ENCODE measurements at places on chromosomes 3 and 15. TPM values are rescaled to one million over a fixed set of nuclear protein-coding genes. Genes with fewer than 3 reads are reported as not detected.

DNA sequence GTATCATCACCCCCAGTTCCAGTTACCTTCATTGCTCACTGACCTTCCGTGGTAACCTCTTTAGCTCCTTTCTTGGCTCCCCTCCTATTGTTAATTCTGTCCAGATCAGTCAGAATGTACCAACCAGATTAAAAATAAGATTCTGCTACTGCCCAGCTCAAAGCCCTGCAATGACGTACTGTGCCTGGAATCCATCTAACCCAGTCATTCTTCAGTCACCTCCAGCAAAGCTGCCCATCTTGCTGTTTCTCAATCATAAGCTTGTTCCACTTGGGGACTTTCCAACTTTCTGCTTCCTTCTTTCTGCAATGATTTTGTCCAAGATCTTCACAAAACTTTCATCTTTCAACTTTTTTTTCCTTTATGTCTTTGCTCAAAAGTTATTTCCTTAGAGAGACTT, 512.0 kb upstream of the ZNF385D start:
- no peak for ATAC-seq

DNA sequence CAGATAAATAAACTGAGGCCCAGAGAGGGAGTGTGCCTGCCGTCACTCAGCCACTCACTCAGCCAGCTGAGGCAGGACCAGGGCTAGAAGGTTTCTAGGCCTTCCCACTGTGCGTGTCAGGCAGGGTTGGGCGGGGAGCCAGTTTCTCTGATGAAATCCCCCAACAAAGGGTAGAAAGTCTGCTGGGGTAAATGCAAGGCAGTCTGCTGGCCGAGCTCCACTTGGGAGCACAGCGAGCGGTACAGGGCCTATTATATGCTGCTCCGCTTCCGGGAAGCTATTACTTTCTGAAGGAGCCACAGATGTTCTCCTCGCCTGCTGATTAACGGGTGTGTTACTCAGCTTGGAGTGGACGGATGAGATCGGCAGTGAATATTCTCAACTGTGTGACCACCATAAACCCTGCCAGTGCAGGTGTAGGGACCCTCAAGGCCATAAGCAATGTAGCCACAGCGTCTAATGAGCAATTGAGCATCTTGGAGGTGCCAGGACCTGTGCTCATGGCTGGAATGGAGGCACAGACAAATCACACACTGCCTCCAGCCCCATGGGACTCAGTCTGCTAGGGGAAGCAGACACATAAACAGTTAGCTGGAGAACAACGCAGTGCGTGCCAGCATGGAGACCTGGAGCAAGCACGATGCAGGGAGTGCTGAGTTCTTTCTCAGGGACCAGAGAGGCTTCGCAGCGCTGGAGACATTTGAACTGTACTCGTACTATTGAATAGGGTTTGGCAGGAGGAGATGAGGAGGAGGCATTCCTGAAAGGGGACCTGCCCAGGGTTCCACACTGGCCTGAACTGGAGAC, 42.1 kb downstream of the CORO2B start:
- peak; percentile 92 for ATAC-seq

DNA sequence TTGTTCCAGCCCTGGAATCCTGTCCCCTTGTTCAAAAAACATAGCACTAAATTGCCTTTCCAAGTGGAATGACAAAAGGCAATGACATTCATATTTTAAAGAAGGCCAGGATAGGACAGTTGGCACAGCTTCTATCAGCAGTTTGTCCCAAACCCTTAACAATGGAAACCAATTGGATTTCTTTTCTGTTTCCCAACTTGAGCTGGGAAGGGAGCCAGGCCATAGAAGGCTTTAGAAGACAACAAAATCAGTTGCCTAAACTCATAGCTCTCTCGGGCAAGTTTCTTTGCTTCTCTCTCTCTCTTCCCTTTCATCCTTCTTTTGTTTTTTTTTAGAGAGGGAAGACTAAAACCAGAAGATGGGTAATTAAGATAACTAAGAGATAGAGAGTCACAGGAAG, 227.7 kb upstream of the TPRG1 start:
- no peak for ATAC-seq

- ATAC-seq = no peak
These were observed 240.2 kb upstream of the IL12A start for GRCh38 chr3:159748425-159748824.

DNA sequence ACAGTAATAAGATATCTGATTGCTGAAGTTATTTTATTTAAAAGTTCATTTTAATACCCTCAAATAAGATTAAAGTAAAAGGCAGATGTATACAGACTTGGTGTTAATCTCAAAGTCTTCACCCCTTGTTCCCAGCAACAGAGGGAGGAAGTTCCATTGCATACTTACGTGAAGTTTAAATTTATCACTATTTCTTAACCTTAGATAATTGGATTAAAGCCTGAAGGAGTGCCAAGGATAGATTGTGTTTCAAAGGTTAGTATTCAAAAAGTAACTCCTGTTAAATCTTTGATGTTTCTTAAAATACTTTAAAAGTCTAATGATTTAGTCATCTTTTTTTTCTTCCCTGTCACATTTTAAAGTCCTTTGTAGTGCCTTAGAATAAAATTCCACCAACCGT, 39.3 kb downstream of the ATP1B3 start:
- no peak for ATAC-seq

The ANKUB1 gene
- 0.68 TPM for total RNA-seq

The SH2D7 gene
- total RNA-seq = not detected

The DNAJB8 gene
- 0.90 TPM for total RNA-seq

Data from motor neuron (in vitro differentiated cells).